Cardiac muscle cell (in vitro differentiated cells and primary cell): ENCODE measurements at places on chromosomes 7 and 10. TPM values are rescaled to one million over a fixed set of nuclear protein-coding genes. Genes with fewer than 3 reads are reported as not detected.

The DRGX gene
- total RNA-seq = not detected in 2 replicates

The GLI3 gene
- 10.0 and 15.2 TPM in 2 replicates for total RNA-seq

The PTPRN2 gene
- 0.25 TPM in 1 of 2 replicates, not detected in the other for total RNA-seq

The CUX1 gene
- 71.7 and 85.3 TPM in 2 replicates for total RNA-seq

The CHST15 gene
- total RNA-seq = 1.9 and 2.0 TPM in 2 replicates
